ENCODE measurements at places on chromosomes 11 and 22.

- no peak for DNase-seq
Measured at GRCh38 chr22:46969961-46970360, 207.5 kb downstream of the TBC1D22A start.

DNA sequence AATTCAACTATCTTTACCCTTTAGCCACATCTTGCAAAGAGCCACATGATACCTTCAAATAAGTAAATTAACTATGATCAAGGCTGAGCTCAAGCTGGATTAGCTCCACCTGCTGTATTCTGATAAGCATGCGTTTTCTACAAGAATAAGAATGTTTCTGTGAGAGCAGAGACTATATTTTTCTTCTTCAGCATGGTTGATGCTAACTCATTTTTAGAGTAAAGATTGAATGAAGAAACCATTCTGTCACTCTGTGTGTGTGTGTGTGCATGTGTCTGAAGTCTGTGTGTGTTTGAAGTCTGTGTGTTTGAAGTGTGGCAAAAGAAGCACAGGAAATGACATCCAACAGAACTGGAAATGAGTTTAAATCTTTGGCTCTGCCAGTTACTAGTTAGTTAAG is 12.0 kb upstream of the LAYN start:
- DNase-seq: no peak

GRCh38 chr11:6617315-6617781 is 1.9 kb downstream of the TPP1 start:
- DNase-seq: no peak

GRCh38 chr11:65473278-65473860 is 25.5 kb upstream of the MALAT1 start:
- DNase-seq: no peak

GRCh38 chr11:117930668-117931330 is 1.6 kb upstream of the TMPRSS13 start:
- no peak for DNase-seq

- no peak for DNase-seq
Measured at GRCh38 chr11:12829131-12829530, 154.9 kb downstream of the TEAD1 start.

GRCh38 chr11:60985991-60986915 is 14.8 kb downstream of the CD6 start:
- DNase-seq: no peak

DNA sequence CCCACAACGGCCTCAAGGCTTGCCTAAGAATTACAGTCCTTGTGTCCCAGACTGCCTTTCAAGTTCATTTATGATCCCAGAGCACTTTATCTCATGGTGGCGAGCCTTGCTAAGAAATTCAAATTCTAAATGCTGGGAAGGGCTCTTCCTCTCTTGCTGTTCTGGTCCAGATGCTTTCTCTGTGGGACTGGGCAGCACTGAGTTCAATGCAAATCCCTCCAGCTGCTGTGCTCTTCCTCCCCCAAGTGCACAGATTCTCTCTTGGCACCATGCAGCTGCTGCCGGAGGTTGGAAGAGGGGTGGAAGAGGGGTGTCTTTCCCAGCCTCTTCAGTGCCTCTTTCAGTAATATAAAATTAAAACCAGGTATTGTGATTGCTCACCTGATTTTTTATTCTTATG is 828.0 kb downstream of the DLG2 start:
- no peak for DNase-seq

DNA sequence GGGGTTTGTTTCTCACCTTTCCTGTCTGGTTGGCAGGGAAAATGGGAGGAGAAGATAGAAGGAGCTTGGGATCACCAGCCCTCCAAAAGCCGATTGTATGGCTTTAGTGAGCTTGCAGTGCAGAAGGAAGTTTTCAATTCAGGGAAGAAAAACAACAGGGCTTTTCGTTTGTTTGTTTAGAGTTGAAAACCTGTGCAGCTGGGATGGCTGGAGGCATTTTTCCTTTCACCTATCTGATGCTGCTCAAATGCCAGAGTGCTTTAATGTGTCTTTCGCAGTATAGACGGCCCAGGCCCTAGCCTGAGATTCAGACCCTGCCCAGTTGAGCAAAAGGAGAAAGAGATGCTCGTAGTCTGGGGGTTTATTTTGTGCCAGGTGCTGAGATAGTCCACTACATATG is 87.9 kb downstream of the INSC start:
- DNase-seq: no peak

DNA sequence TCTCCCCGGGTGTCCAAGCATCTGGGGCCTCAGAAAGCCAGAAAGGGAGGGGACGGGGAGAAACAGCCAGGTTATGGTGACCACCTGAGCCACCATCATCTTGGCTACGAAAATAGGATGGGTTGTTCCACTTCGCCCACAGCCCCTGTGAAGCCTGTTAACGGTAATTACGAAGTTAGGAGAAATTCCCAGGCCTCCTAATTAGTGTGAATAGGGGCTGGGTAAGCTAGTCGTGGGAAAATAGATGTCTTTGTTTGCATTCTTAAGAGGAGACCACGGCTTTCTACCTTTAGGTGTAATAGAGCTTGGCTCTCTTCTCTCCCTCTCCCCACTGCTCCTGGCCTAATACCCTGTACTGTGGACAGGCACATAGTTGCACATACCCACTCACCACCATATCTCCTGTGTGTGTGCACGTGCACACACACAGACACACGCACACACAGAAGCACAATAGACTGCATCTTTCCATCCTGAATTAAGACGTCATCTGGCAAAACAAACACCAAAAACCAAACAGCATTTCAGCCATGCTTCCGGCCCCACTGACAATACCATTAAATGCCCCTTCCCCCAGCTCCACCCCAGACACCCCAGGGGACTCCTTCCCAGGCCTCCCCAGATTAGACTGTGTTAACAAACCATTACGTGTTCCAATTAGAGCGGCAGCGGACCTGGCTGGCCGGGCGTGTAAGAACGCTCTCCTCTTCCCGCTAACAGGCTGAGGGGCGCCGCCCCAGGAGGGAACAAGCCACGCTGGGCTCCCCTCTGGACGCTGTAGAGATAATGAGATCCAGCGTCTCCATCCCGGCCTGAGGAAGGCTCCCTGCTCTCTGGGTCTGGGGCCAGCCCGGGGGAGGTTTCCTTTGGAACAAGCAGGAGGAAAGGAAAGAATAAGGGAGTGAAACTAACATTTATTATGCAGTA is 72.8 kb downstream of the TP53I11 start:
- DNase-seq: no peak

GRCh38 chr11:45848654-45849081 is 1.4 kb downstream of the CRY2 start:
- no peak for DNase-seq

DNA sequence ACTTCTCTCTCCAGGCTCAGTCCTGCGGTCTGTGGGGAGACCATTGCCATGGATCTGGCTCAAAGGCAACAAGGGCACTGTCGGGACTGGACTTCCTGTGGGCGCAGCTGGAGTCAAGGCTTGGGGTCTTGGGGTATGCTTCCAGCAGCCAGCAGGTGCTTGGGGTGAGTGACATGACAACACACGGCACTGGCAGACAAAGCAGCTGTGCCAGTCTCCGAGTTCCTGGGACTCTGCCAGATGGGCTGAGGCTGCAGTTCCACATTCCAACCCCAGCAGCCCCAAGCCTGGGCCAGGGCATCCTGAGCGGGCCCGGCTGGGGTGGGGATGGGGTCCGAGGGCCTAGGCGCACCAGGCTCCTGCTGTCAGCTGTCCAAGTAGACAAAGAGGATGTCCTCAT is 12.3 kb downstream of the GUCD1 start:
- no peak for DNase-seq

GRCh38 chr11:120579611-120580031 is 68.1 kb downstream of the GRIK4 start:
- no peak for DNase-seq

GRCh38 chr11:86795949-86796348 is 4.4 kb upstream of the PRSS23 start:
- no peak for DNase-seq

DNA sequence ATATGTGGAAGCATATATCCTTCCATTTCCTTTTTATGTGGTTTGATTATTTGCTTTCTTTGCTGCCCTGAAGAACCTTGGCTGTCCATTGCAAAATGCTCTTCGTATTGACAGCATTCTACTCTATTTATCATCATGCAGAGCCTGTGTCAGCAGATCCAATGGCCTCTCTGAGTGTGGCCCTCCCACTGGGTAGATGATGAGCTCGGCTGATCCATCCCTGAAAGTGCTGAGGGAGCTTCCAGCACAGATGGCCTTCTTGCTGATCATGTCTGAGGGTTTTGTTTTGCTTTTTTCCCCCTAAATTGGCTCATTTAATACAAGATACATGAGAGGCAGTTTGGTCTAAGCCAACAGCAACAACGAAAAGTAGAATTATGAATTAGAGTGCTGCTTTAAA is 181.0 kb downstream of the GRIA4 start:
- no peak for DNase-seq

- DNase-seq: no peak
Measured at GRCh38 chr11:1450949-1451710, 35.4 kb downstream of the MOB2 start.

- no peak for DNase-seq
Measured at GRCh38 chr11:10990160-10990559, 132.3 kb upstream of the ZBED5 start.

DNA sequence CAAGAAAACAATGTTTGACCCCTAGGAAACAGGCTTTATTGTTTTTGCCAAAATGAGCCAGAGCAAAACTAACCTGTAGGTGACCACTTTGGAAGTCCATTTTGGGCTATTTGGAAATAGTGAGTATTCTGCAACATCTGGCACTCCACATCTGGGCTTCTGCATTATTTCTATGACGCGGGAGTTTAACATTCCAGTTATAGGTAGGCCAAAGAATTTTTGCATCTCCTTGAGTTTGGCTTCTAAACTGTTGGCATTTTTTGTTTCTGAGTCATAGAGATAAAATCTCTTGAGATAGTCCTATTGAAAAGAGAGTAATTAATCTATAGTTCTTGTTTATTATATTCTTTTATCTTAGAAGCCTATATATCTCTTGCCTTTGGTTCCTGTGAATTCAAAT is 2.9 kb downstream of the MMP7 start:
- no peak for DNase-seq

GRCh38 chr22:21849489-21849888 is 18.0 kb downstream of the MAPK1 start:
- DNase-seq: no peak

GRCh38 chr11:19879307-19880087 is 166.9 kb downstream of the NAV2 start:
- DNase-seq: no peak

- no peak for DNase-seq
Measured at GRCh38 chr11:17471501-17471900, 5.1 kb downstream of the ABCC8 start.

- DNase-seq: no peak
Measured at GRCh38 chr11:10072841-10073240, 221.2 kb downstream of the SBF2 start.

GRCh38 chr11:110524238-110524637 is 94.5 kb downstream of the FDX1 start:
- DNase-seq: no peak

GRCh38 chr11:120339394-120339890 is 3.2 kb downstream of the ARHGEF12 start:
- DNase-seq: no peak

GRCh38 chr11:13495929-13496328 is at the start of gene PTH:
TSS of gene PTH (minus strand) at chr11:13495997. CDS start at chr11:13492855, 3,142 bp downstream.
- no peak for DNase-seq

- DNase-seq: no peak
Measured at GRCh38 chr22:22839570-22840314, 47.9 kb upstream of the IGLL5 start.

GRCh38 chr11:121421149-121421901 is 30.8 kb upstream of the SORL1 start:
- no peak for DNase-seq

GRCh38 chr22:46678785-46679700 is 58.9 kb downstream of the GRAMD4 start:
- DNase-seq: no peak

DNA sequence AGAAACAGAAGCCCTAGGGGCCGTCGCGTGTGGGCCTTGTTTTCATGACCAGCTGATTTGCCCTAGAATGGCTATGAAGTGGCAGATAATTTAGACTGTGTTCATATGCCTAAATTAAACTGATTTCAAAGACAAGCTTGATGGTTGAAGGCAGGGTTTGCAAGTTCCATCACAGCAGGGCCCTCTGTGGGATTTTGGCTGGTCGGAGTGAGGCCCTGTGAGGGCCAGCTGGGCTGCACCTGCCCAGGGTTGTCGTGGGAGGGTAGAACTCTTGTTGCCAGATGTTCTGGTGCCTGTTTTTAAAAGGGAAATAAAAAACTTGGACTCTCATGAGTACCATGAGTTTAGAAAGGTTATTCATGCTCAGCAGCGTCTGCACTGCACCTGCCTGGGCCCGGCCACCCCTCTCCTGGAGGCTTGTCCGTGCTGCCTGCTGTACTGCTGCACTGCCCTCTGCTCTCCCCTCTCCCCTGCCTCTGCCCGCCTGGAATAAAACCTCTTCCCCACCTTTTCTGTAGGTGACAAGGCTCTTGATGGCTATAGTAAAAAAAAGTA is 44.1 kb downstream of the AP2A2 start:
- no peak for DNase-seq

DNA sequence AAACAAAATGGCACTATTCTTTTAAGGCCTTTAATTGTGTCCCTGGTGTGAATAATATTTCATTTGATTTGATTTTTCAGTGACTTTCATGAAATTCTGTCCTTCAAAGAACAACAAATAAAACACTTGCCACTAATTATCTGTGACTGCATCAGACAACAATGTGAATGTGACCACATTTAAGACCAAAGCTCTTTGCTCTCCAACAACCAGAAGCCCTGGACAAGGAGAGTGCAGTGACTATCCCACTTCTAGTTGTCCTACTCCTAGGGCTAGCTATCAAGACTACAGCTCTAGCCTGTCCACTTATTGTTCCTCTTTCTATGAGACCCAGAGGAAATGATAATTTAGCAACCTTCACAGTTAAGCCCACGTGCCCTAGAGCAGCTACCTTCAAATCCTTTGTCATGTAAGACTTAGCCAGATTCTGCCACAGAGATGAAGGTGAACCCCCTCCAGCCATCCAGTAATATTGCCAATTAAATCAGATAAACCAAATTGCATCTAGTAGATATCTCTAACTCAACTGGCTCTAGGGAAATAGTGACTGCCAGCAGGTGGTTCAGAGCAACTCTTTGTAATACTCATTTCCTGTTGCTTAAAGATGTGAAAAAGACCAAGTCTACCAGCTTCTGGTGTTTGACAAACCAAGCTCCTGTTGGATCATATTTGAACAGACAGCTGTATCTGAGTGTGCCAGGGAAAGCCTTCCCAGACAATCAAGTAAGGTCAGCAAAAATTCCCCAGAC is 142.6 kb upstream of the BLID start:
- DNase-seq: no peak

DNA sequence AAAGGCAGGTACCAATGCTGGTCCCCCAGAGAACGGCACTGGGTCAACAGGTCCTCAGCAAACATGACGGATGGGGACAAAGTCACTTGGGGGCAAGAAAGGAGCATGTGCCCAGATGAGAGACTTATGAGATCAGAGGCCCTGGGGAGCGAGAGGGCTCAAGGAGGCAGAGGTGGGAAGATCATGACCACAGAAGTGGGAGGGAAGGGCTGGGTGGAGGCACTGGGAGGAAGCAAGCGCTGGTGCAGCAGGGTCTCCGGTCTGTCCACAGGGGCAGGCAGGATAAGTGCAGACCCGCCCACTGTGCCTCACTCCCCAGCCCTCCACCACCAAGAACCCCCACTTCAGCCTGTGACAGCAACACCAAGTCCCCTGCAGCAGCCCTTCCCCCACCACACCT is 10.9 kb downstream of the ELFN2 start:
- DNase-seq: no peak

- DNase-seq: no peak
Measured at GRCh38 chr11:22193348-22194051, 615 bp downstream of the ANO5 start.

Measured in amygdala (tissue), 56 donors.